Pons (tissue), 1 donor: ENCODE measurements at places on chromosomes 3 and 15.

GRCh38 chr15:101128221-101129015 is 123.4 kb downstream of the CHSY1 start:
- DNase-seq, result no peak

GRCh38 chr3:105431200-105431599 is 64.5 kb downstream of the ALCAM start:
- DNase-seq, result no peak

- no peak for DNase-seq
These were observed 230.0 kb upstream of the GOLIM4 start for GRCh38 chr3:168325684-168326083.

- no peak for DNase-seq
These were observed 215.4 kb downstream of the THSD4 start for GRCh38 chr15:71330638-71331162.

DNA sequence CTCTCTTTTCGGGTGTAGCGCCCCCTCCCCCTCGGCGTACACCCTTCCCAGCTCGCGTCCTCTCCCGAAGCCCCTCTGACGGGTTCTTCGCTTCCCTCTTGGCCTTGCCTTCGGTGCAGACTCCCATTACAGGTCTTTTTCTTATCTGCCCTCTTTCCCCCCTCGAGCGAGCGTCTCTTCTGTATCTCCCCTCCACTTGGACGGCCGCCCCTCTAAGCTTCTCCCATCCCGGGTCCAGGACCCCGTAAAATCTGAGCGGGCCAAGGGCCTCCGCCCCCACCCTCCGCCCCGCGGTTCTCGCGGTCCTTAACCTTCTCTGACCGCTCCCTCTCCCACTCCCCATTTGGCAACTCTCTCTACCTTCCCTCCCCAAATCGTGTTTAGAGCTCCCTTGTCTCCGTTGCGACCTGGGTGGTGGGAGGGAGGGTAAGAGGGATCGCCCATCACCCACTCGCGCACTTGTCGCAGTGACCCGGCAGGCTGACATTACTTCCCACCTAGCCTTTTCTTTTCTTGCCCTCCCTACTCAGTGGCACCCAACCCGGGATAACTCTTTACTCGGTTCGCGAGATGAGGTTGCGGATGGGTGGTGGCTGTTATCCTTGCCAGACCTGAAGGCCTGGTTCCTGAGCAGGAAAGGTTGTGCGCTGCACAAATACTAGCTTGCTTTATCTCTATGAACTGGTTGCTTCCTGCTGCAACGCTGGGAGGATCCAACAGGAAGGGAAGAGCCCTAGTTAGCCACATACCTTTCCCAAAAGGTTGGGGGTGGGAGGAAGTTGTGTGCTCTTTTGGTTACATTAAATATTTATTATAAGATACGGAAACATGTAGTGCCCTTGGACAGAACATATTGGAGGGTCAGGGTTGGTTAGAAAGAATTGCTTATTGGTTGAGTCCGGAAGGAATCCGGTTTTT is 922 bp downstream of the RAB11A start:
- no peak for DNase-seq

DNA sequence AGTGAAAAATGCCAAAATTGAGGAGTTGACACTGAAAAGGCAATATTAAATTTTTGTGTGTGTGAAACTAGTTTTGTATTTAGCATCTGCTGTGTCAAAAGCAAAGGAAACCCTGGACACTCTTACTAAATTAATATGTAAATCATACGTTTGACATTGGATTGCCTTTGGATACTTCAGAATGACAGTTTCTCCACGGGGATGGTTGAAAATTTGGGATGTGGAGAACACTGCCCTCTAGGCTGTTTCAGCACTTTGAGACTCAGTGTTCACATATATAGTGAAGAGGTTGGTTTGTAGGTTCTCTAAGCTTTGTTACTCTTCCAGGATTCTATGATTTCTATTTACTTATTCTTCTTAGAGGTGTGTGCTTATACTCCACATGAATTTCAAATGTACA is 3.0 kb downstream of the ROBO2 start:
- no peak for DNase-seq

GRCh38 chr3:139308560-139308959 is 35.3 kb upstream of the MRPS22 start:
- DNase-seq, result no peak

GRCh38 chr3:123042413-123042812 is 14.8 kb upstream of the SEMA5B start:
- DNase-seq, result no peak

GRCh38 chr15:62457100-62457499 is 292.0 kb upstream of the C2CD4B start:
- DNase-seq, result no peak

DNA sequence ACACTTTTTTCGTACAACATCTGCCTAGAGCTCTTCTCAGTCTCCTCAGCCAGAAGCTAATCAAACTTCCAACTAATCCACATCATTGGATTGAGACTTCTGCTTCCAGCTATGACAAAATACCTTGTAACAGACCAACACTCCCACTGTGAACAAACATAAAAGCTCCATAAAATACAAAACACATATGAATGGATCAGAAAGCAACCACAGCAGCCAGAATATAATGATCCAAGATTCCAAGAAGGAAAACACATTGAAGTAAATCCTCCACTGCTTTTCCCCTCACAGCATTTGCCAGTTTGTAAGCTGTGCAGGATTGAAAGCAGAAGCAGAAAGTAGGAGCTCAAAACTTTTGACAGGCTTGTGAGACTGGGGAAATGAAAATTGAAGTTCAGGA is 863.2 kb downstream of the TUSC7 start:
- no peak for DNase-seq

DNA sequence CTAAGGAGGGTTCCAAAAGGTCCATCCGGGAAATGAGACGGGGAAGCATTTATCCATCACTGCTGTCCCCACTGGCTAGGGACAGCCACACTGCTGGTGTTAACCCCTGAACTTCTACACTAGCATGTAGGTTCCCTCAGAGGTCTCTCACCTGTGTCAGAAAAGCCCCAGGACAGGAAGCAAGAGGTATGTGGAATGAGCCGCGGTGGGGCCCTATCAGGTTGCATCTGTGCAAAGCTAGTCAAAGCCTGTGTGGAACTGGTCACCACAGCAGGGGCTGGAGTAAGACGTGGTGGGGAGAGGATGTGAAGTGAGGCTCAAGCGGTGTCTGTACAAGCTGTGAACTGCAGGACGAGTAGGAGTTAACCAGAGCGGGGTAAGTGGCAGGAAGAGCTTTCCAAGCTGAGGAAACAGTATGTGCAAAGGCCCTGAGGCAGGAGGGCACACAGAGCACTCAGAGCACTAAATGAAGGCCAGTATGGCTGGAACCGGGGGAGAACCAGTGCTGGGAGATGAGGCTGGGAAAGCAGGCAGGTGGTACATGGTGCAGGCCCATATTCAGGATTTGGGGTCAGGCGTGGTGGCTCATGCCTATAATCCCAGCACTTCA is 57.8 kb downstream of the MEGF11 start:
- no peak for DNase-seq

DNA sequence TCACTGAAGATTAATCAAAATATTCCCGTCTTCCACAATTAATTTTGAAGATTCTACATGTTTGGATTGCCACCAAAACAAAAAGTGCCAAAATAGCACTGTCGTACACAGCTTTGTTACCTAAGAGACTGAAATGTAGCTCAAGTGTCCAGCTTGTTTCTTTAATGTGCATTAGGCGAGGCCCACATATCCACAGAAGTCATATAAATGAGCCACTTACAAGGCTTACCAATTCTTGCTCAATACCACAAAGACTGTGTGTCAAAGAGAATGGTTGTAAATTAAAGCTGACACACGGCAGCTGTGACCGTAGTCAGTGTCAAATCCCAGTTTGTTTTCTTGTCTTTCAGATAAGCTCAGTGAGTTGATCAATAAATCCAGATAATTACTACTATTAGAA is 639.4 kb upstream of the TBL1XR1 start:
- DNase-seq, result no peak

DNA sequence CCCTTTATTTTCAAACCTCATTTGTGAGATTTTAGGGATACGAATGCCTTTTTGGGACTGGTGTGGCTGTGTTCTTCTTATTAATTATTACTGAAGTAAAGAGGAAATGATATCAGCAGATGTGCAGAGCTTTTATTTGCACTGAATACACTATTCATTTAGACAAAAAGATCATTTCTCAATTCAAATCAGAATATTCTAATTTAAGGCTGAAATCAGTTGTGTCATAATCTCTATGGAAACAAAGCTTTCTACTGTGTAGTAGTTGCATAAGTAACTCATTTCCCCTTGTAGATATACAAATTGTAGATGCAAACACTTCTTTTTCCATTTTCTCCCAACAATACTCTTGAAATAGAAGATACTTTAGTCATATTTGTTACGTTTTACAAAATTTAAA is 56.0 kb downstream of the PDE8A start:
- DNase-seq, result peak; percentile 82

GRCh38 chr15:87949575-87950223 is 306.8 kb downstream of the NTRK3 start:
- DNase-seq, result no peak

- DNase-seq, result no peak
These were observed 10.8 kb upstream of the MEF2A start for GRCh38 chr15:99554880-99555488.

DNA sequence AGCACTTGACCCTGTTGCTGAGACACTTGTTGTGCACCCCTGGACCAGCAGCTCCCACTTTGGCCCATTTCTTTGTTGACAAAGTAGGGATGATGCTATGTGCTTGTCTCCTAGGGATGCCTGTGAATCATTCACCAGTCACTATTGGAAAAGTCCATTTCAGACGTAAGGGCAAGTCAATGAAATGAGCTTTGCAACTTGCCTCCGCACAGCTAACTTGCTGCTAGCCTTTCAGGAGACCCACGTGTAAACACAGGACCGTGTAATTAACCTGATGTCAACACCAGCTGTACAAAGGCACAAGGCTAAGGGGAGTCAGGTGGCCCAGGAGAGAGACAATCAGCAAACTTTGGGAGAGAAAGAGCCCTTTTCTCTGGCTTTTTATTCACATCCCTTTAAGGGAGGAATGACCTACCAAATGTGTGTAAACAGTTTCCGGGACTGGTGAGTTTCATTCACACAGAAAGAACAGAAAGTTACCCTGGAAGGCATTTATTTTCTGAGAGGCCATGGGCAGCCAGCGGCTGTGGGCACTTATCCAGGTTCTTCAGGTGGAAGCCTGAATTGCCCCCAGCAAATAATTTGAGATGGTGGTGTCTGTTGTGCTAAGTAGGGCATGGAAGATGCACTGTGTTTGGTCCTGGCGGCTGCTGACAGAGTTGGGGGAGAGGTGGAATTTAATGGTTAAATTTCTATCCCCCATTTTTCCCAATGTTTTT is 54.0 kb downstream of the TIPARP start:
- no peak for DNase-seq

- DNase-seq, result no peak
These were observed 5.4 kb downstream of the ACAD11 start for GRCh38 chr3:132654190-132654589.

GRCh38 chr3:136952292-136952691 is 5.5 kb upstream of the IL20RB start:
- no peak for DNase-seq

DNA sequence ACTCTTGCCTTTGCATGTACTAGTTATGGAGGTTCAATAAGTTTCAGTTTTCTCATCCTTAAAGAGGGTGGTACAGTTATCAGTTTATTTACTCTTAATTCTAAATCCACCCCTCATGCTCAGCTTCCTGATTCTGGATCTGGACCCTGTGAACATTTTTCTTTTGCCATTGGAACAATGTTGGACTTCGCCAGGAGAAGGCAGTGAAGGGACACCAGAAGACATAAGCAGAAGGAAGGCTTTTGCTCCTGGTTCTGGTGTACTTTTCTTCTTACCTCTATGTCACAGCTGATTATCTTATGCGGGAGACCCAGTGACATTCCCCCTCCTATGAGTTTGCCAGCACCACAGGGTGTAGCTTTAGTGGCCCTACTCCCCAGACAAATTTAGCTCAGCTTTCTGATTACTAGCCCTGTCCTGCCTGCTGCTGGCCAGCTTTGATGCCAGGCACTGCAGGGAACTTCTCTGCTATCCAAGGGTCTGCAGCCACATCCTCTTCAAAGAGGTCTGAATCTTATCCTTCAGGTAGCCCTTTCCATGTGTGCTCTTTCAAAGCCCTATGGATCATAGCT is 466.3 kb upstream of the EPHA3 start:
- no peak for DNase-seq

DNA sequence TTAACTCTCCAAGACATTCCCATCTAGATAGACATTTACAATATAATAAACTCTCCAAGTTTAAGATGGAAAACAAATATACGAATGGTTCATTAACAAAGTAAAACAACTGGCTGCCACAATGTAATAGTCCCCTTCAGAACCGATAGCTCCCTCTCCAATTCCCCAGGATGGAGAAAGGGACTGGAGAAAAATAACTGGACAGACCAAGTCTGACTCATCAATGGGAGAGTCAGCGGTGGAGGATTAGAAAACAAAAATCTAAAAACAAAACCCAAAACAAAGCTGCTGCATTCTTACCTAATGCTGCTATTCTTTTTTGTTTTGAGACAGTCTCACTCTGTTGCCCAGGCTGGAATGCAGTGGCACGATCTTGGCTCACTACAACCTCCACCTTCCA is 468.1 kb downstream of the SHQ1 start:
- DNase-seq, result no peak

GRCh38 chr15:42138968-42139386 is 17.5 kb downstream of the PLA2G4F start:
- DNase-seq, result no peak

GRCh38 chr15:60957111-60957510 is 272.0 kb downstream of the RORA start:
- DNase-seq, result no peak

- peak; percentile 2 for DNase-seq
These were observed 74.7 kb downstream of the DZIP3 start for GRCh38 chr3:108664266-108664665.

GRCh38 chr3:32313169-32313568 is 74.7 kb downstream of the CMTM8 start:
- no peak for DNase-seq

DNA sequence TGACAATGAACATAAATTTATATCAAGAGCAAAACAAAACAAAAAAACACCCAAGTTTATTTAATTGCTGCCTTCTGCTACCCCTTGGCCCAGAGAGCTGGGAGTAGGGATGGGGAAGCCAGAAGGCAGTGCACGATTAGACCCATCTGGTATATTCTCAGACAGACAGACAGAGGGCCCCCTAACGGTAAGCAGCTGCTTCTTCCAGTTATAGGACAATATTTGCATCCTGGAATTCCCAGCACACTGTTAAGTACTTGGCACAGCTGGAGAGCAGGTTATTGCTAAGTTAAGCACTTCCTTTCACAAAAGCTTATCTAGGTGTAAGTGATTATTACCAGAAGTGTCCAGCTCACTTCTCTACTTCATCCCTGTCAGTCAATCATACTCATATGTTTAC is 39.3 kb downstream of the C2CD4B start:
- peak; percentile 7 for DNase-seq

GRCh38 chr3:109532257-109533216 is 195.2 kb upstream of the DPPA4 start:
- peak; percentile 59 for DNase-seq

GRCh38 chr3:178845420-178846118 is 226.0 kb downstream of the ZMAT3 start:
- DNase-seq, result no peak

- no peak for DNase-seq
These were observed 312.5 kb downstream of the OXSM start for GRCh38 chr3:26102376-26102775.
